ENCODE measurements at places on chromosomes 5 and 9. TPM values are rescaled to one million over a fixed set of nuclear protein-coding genes. Genes with fewer than 3 reads are reported as not detected.
A peak's percentile ranks its signal among the peaks of the same experiment; 100 is the strongest.

RANBP3L gene
- total RNA-seq: under 0.01 TPM

PSMB7 gene
- total RNA-seq: 200 TPM

TRIM36 gene
- under 0.01 TPM for total RNA-seq

DNA sequence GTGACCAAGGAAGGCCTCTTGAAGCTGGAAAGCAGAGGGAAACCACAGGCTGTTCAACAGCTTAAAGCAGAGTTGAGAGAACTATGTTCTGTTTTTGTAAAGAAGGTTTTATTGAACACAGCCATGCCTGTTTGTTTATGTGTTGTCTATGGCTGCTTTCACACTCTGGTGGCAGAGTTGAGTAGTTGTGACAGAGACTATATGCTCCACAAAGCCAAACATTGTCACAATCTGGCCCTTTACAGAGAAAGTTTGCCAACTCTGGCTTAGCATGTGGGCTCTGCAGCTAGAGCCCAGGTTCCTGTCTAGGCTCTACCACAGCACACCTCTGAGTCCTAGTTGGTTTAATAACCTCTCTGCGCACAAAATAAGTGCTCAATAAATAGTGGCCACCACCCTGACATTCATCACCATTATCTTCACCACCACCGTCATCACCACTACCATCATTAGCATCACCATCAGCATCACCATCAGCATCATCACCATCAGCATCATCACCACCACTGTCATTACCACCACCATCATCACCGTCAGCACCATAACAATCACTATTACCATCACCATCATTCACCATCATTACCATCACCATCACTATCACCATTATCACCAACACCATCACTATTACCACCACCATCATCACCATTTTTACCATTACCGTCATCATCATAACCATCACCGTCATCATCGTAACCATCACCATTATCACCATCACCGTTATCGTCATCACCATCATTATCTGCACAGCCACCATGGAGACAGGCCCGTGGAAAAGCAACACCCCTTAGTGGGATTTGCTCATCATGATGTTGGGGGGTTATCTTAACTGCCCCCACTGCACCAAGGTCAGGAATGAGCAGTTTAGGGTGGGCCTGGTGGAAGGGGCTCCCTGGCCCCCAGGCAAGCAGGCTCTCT is 18.3 kb downstream of the AKNA start:
- peaks cover 8% of the 10 kb centered on the region for H3K36me3 ChIP-seq
- no peak overlapping the region for H3K4me3 ChIP-seq
- peaks cover 14% of the 10 kb centered on the region for H3K4me1 ChIP-seq
- DNase-seq: no peak
- no peak overlapping the region for H3K27ac ChIP-seq

- no peak for DNase-seq
- no peaks in the 10 kb centered on the region for H3K36me3 ChIP-seq
- no peaks in the 10 kb centered on the region for H3K27me3 ChIP-seq
- H3K4me1 ChIP-seq: no peaks in the 10 kb centered on the region
These were observed 38.9 kb downstream of the ARHGAP26 start for GRCh38 chr5:142808878-142809598.

- H3K4me3 ChIP-seq: no peak overlapping the region
- no peaks in the 10 kb centered on the region for H3K4me1 ChIP-seq
- no peak overlapping the region for H3K27ac ChIP-seq
- H3K36me3 ChIP-seq: peaks cover 4% of the 10 kb centered on the region
- peak; percentile 29 for DNase-seq
These were observed 147.6 kb downstream of the MAN2A1 start for GRCh38 chr5:109837231-109837861.
